ENCODE measurements at places on chromosomes 6 and 20.

DNA sequence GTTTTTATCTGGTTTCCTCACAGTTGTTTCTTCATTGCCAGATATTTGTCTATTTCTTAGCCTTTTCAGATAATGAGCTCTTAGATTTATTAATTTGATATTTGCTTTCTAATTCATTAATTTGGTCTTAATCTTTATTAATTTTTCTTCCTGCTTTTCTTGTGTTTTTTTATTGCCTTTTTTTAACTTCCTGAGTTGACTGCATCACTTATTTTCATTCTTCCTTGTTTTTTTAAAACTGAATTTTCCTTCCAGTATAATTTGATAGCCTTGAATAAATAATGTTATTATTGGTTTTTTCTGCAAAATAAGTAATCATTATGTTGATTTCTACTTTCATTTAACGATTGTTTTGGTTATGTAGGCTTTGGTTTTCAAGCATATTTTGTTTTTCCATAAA, 91.5 kb downstream of the RNF144B start:
- no peak for DNase-seq

DNA sequence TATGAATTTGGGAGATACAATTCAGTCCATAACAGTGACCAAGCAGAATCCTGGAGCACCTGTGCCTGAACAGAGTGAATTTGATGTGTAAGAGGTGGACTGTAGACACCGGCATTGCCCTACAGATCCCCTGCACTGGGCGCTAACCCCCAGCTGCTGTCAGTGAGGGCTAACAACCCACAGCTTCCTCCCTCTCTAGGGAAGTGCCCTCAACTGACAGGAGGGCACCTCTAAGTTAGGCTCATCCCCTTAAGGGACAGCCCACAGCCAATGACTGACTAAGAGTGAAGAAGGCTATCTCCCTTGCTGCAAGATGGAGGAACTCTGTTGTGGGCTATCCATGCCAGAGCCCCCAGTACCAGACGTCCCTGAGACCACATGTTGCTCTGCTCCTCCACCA, 15.3 kb upstream of the BPIFB1 start:
- DNase-seq, result no peak

DNA sequence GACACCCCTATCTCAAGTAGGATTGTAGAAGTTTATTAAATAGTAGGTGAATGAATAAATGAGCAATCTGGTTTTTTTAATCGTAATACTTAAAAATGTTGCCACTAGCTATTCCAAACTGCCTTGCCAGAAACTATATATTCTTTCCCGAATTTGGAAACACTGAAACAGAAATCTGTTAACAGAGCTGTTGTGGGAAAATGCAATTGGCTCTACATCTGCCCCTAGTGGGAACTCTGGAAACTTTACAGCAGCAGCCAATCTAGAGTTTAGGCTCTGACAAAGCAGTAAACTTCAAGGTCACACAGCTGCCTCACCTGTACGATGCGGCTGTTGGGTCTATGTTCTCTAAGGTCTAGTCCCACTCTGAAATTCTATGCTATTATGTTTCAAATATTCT, 41.7 kb downstream of the SYNE1 start:
- no peak for DNase-seq

GRCh38 chr20:57030611-57031600, 235.5 kb downstream of the BMP7 start:
- DNase-seq, result no peak

- no peak for DNase-seq
Observed at GRCh38 chr6:126959765-126960164, 158.7 kb upstream of the RSPO3 start.

DNA sequence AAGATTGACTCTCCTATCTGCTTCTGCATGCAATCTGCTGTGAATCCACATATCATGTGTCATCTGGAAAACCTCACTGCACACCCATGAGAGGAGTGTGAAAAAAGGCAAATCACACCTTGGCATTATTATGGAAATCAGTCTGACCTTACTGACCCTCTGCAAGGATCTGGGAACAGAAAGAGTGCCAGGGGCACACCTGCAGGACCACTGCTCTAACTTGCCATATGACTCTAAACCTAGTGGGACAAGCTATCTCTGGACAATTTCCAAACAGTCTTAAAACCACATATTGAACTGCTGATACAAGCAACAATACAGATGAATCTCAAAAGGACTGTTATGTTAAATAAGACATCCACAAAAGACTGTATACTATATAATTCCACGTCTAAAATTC, 50.3 kb downstream of the ABHD12 start:
- DNase-seq, result no peak

All from stimulated activated CD4-positive, alpha-beta T cell treated with anti-CD3 and anti-CD28 coated beads, TNF-alpha, amount 100 ng/mL, for 24 hours (primary cell).